ENCODE measurements at places on chromosomes 12 and 14.

DNA sequence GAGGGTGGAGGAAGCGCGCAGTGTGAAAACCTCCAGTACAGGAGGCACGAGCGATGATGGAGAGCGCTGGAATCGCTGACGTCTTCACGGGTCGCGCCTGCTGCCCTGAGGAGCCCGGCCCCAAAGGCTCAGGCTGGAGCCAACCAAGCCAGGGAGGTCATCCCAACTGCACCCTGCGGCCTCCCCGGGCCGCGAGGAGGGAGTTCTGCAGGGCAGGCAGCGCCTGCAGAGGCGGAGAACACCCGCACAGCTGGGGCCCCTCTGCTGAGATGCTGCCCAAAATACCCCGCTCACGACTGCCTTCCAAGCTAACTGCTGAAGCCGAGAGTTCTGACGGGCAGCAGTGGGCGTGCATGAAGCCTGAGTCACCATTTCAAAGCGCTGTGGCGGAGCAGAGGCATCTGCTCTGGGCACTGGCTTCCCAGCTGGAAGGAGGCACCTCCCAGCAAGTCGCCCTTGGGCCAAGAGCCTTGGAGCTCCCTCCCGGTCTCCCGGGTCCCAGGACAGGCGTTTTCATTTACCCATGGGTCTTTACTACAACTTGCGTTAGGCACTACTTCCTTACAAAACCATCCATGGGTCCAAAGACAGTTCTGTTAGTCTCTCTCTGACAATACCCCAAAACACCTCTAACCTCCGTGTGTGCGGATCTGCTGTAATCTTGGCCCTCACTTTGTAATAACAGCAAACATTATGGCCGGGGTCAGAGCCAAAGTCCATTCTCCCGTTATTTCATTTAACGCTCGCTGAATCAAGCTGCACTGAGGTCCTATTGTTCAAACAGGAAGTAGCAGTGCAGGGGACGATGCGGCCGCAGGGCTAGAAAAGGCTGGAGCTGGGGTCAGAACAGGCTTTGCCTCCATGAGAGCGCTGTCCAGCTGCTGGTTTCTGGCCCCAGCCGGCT, 60.1 kb upstream of the RIMBP2 start:
- DNase-seq: peak; percentile 48

DNA sequence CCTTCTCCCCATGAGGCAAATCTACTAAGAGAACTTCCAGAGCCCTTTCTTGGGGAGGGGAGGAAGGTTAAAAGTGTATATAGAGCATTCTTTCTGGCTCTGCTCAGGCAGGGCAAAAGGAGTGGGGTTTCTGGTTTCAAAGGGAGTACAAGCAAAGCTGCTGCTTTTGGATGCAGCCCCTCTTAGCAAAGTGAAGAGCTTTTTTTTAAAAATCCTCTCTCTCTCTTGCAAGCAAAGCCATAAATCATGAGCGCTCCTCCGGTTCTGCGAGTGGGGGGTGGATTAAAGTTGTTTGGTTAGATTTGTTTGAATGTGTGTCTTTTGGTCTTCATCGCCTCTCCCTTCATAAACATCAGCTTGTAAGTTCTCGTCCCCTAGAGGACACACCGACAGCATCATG, 546.6 kb upstream of the TBX3 start:
- no peak for DNase-seq

GRCh38 chr12:65188179-65188701, 18.9 kb downstream of the LEMD3 start:
- no peak for DNase-seq

DNA sequence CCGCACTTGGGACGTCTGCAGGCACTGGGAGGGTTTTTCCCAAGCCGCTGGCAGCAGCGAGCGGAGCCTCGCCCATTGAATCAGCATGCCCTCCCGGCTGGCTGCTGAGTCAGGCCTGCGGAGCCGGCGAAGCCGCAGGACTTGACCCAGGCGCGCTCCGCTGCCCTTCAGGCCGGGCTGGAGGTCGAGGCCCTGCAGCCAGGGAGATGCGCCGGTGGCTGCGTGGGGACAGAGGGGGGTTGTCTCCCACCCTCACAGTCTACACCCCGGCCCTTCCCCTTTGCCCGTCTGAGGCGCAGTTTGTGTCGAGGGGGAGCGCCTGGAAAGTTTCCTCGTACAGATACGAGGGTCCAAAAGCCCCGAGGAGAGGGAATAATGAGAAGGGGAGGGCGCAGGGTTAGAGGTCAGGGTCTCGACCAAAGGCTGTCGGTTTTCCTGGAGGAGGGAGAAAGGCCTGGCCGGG, 759 bp upstream of the KLC1 start:
- peak; percentile 87 for DNase-seq

DNA sequence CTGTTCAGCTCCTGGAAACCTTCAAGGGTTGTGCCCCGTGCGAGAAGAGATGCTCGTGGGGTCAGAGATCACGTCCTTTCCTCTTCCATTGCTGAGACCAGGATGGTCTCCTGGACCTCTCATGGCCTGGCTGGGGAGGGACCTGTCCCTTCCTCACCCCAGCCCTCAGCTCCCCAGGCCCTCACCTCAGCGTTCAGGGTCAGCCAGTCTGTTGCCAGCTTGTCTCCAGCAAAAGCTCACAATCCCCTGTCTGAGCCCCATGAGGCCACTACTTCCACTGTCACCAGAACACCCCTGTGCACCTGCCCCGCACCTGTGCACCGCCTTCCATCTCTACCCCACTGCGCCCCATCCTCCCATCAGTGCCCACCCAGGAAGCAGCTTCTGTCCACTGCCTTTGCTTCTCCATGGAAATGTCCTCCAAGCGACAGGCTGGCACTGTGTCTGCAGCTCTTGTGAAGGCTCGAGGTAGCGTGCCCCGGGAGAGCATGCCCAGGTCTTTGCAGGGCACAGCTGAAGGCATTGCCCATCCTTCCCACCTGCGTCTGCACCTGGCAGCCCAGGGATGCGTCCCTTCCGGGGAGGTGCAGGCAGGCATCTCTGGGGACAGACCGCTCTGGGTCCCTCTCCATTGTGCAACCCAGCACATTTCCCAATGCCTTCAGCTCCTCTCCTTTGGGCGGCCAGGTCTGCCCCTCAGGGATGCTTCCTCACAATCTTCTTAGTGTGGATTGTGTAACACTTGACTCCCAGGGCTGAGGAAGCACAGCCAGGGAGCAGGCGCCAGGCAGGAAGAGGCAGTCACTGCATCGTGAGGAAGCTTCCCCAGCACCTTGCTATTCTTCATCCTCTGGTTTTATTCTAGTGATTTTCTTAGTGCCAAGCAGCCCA, 179.6 kb downstream of the ADGRD1 start:
- no peak for DNase-seq

GRCh38 chr14:61476754-61477410, 155.5 kb downstream of the PRKCH start:
- DNase-seq: no peak

DNA sequence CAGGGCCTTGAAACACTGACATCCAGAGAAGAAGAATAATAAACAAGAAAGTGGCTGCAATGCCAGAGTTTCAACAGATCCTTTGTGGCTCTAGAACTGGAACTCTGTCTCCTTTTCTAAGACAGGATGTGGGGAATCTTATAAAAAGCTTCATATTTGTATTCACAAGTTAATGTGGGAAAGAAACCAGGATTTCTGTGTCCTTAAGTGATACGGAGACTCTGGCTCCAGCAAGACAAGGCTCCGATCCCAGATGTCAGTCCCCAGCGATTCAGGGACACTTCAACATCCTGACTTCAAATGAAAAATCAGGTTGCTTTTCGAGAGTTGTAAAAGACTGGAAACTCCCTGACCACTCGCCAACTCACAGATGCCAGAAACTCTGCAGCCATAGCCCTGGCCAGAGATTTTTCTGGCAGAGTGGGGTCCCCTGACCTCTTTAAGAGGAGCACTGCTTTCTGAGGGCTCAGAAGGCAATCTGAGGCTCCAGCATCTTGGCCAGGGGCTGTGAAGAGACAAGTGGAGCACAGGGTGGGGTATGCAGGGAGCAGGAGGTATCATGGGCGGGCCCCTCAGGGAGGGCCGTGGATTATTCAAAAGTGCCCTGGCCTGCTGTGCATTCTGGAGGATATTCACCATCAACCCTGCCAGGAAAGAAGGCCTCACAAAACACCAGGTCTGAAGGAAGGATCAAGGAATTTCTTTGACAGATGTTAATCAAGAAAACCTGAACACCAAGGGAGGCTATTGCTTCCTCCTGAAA, 53.3 kb downstream of the TMX1 start:
- peak; percentile 20 for DNase-seq

DNA sequence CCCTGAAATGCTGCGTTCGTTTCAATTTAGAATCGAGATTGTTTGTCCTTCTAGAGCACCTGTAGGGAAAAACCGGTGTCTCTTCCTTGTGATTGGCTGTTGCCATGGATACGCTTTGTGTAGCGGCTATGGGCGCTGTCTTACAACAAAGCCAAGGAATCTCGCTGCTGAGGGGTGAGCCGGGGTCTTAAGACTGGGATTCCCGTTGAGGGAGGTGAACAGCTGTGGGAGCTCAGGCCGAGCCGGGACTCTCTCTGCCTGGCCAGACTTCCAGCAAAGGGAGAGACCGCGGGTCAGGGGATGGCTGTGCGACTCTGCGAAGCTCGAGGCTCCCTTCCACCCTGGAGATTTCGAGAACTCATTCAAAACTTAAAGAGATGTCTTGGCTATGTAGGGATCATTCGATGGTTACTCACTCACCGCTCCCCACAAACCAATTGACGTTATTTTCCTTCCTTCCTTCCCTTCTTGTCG, at the start of the genes LRRIQ1 and TSPAN19:
Gene LRRIQ1 (plus strand): TSS at position 118 of the 474 bp plus-strand sequence. CDS start 1,826 bp downstream, outside the sequence.
Gene TSPAN19 (minus strand): TSS at position 44 of the 474 bp plus-strand sequence. CDS start 6,331 bp downstream, outside the sequence.
- peak; percentile 54 for DNase-seq

DNA sequence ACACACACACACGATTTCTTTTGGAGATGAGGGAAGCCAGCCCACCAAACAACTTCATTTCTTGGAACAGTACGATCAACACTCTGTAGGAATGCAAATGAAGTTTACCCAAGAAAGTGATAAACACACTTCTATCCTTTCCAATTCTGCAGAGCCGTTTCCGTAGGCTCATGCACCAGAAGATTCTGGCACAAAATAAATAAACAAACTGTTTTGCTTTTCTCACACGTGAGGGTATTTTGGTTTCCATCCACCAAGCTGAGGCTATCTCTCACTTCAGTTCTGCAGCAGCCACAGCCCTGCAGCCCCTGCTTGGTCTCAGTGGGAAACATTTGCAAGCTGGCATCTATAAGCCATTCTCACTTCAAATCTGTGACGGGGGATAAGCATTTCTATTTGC, 15.3 kb upstream of the TSPAN11 start:
- DNase-seq: no peak

DNA sequence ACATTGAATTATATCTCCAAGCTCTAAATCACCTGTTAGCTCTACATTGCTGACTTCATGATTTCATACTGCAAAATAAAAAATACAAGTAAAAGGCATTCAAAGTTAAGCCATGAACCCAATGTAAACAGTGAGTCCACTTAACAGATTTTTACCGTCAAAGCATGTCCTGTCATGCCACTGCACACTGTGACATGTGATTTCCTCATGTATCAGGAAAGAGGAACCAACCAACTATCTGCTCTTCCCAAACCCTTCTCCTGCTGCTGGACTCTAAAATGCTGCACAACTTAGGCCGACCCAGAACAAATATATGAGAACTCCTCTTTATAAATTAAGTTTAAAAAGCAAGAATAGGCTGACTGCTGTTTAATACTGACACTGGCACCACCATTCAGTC, 37.5 kb downstream of the TM7SF3 start:
- no peak for DNase-seq

- DNase-seq: no peak
These were observed 56.2 kb downstream of the NTF3 start for GRCh38 chr12:5487948-5488625.

DNA sequence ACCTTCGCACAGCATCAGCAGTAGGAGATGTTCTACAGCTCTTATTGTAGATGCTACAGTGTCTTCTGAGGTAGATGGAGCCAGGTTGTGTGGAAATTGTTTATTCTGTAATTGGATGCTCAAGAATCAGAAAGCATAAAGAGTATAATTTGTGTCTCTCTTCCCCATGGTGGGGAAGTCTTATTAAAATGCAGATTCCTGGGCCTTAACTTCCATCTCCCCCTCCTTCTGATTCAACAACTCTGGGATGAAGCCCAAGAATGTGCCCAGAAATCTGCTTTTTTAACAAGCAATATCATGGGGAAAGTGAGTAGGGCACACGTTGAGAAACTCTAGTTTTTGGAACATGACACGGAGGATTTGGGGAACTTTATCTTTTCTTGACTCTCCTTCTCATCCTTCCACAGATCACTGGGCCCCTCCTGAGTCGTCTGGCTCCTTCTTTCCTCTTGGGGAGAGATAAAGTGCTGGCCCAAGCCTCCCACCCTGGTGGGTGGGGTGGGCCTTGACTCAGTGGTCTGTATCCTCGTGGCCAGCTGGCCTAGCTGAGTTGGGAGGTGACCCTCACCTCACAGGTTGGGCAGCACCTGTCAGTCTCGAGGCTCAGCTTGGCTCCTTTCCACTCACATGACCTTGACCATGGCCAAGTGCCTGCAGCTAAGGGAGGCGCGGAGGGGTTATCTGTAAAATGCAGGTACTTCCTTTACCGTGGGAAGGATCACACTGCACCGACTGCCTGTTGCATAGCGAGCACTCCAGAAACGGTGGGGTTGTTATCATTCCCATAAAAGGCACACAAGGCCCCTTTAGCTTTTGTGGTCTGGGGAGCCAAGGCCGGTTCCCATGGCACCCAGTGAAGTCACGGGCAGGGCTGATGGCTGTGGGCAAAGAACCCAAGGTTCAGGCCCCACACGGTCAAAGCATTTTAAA, 141.9 kb downstream of the CHST11 start:
- no peak for DNase-seq

- peak; percentile 62 for DNase-seq
These were observed 36.1 kb upstream of the OR5AU1 start for GRCh38 chr14:21191809-21192446.

DNA sequence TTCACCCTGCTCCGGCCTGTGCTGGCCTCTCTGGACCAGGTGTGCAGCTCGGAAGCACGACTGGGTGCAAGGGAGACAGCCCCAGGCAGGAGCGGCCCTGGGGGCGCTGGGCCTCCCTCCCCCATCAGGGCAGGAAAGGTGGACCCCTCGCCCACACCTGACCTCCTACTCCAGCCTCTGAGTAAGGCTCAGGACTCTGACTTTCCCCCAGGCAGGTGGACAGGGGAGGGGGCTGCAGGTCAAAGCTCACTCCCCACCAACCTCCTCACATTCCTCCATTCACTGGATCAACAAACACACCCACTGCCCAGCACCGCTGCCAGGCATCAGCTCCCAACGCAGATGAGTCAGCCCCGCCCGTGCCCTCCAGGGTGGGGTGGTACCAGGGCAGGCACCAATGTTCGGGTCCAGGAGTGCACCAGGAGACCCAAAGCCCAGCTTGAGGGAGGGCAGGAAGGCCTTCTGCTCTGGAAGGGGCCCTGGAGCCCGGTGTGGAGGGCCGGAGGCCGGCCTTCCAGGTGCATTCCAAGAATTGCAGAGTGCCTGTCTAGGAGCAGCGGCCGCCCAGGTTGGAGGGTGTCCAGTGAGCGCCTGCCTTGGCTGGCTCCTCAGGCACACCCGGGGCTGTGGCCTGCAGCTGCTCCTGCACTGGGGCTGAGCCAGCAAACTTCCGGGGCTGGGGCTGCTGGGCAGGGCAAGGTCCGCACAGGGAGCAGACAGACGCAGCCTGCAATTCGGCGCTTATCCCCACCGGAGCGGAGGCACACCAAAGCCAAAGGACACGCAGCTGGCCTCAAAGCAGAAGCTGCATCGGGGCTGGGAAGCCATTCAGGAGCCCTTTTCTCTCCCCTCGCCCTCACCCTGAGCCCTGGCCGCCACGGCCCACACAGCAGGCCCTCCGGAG, 1.6 kb upstream of the INF2 start:
- peak; percentile 93 for DNase-seq

GRCh38 chr12:74900232-74900631, 309.4 kb downstream of the KCNC2 start:
- no peak for DNase-seq

GRCh38 chr12:12461923-12462315, 100.7 kb downstream of the DUSP16 start:
- DNase-seq: no peak

Data from right lobe of liver (tissue), 6 donors.